ENCODE measurements at places on chromosomes 3 and 15. TPM values are rescaled to one million over a fixed set of nuclear protein-coding genes. Genes with fewer than 3 reads are reported as not detected.

DNA sequence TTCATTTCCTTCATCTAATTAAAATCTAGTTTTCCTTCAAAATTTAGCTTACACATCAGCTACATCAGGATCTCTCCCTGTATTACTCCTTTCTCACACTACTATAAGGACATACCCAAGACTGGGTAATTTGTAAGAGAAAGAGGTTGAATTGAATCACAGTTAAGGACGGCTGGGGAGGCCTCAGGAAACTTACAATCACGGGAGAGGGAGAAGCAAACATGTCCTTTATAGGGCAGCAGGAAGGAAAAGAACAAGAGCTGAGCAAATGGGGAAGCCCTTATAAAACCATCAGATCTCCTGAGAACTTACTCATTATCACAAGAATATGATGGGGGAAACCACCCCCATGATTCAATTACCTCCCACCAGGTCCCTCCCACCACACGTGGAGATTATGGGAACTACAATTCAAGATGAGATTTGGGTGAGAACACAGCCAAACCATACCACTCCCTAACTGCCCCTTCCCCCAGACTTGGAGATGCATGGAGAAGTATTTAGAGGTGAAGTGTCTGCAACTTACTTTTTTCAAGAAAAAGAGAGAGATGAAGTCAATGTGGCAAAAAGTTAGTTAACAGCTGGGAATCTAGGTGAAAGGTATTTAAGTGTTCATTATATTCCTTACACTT is 21.3 kb downstream of the PRTG start:
- H3K27me3 ChIP-seq = no peaks in the 10 kb centered on the region
- no peak for DNase-seq
- H3K4me1 ChIP-seq = no peaks in the 10 kb centered on the region
- H3K27ac ChIP-seq = no peak overlapping the region
- no peak overlapping the region for H3K4me3 ChIP-seq
- no peaks in the 10 kb centered on the region for H3K36me3 ChIP-seq

UROC1 gene
- total RNA-seq = 0.09 TPM

GRCh38 chr3:127680798-127681221 is 8.1 kb downstream of the ABTB1 start:
- no peaks in the 10 kb centered on the region for H3K4me1 ChIP-seq
- H3K4me3 ChIP-seq = no peak overlapping the region
- no peaks in the 10 kb centered on the region for H3K36me3 ChIP-seq
- DNase-seq = peak; percentile 10

SLC24A5 gene
- not detected for total RNA-seq

GRCh38 chr3:6697722-6698121 is 163.2 kb upstream of the GRM7 start:
- H3K27ac ChIP-seq = no peak overlapping the region
- no peaks in the 10 kb centered on the region for H3K27me3 ChIP-seq
- no peaks in the 10 kb centered on the region for H3K4me1 ChIP-seq
- H3K4me3 ChIP-seq = no peak overlapping the region
- no peak for DNase-seq
- H3K36me3 ChIP-seq = no peaks in the 10 kb centered on the region

GRCh38 chr15:61159901-61160300 is 69.2 kb downstream of the RORA start:
- H3K27me3 ChIP-seq = no peaks in the 10 kb centered on the region
- H3K4me3 ChIP-seq = no peak overlapping the region
- H3K36me3 ChIP-seq = no peaks in the 10 kb centered on the region
- H3K4me1 ChIP-seq = peaks cover 11% of the 10 kb centered on the region
- no peak overlapping the region for H3K27ac ChIP-seq
- no peak for DNase-seq

DNA sequence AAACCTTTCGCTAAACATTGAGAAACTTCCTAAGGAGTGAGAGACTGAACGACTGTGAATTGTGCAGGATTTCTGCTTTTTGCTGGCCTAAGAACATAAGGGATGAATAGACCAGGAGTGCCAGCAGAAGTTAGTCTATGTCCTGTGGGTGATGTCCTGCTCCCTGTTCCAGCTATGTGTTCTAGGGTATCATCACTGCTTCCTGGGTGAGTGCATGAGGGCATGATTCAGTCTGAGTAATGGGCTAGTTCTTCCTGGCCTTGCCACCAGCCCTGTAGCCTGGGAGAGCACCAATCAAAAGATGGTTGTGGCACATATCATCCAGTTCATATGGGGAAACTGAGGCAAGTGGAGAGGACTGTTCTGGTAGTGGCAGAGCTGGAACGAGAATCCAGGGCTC is 153.9 kb upstream of the TPM1 start:
- H3K27me3 ChIP-seq = no peaks in the 10 kb centered on the region
- no peak overlapping the region for H3K4me3 ChIP-seq
- DNase-seq = no peak
- no peak overlapping the region for H3K27ac ChIP-seq
- no peaks in the 10 kb centered on the region for H3K36me3 ChIP-seq

ARGFX gene
- not detected for total RNA-seq

BSN gene
- total RNA-seq = 0.71 TPM

GRCh38 chr3:1171320-1171719 is 78.5 kb downstream of the CNTN6 start:
- H3K27me3 ChIP-seq = no peaks in the 10 kb centered on the region
- no peak overlapping the region for H3K27ac ChIP-seq
- H3K4me3 ChIP-seq = no peak overlapping the region
- H3K4me1 ChIP-seq = no peaks in the 10 kb centered on the region
- DNase-seq = no peak

Measured in lung (tissue), 17 donors.